Ecto neural progenitor cell (in vitro differentiated cells): ENCODE measurements at places on chromosomes 2 and 18.

DNA sequence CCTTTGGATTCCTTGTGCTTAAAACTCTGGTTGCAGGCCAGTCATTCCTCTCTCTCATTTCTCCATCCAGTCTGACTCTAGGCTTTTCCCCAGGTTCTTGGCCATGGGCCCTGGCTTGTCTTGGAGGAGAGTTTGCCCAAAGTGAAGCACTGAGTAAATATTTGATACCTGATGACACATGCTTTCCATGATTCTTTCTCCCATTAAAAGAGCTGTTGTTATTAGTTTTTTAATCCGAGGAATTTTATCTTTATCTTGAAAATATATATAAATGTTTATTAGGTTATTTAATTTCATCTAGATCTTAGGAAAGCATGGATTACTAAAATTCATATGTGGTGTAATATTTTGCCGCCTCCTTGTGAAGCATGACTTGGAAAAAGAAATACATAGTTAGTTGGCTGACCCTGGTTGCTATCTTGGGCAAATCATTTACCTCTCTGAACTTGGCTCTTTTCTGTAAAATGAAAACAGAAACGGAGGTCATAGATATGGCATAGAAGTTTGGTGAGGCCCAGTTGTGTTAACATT, 650.1 kb downstream of the SLC4A3 start:
- no peak for DNase-seq

- no peak for DNase-seq
Observed at GRCh38 chr2:13050764-13051163, 334.0 kb downstream of the TRIB2 start.

GRCh38 chr18:28961669-28962228, 784.8 kb upstream of the CDH2 start:
- peak; percentile 49 for DNase-seq

DNA sequence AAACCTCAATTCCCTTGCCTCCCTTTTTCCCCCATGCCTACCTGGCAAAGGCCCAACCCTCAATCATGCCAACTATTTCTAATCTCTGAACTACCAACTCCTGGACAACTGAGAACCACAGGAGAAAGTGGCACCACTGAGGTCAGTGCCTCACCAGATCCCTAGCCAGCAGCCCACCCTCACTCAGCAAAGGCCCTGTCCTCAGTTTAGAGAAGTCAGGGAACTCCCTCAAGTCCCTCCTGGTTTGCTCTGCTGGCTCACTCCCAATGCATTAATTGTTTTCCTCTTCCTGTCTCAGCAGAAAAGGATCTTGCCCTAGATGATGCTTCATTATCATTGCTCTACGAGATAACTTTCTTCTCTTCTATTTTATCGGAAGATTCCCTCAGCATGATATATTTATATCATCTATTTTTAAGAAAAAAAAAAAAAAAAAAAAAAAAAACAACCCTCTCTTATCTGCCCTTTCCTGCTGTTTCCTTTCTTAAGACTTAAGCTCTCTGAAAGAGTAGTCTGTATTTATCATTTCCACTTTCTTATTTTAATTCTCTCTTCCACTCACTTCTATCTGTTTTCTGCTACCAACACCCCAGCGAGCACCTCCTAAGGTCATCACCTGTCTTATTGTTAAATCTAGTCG, 22.7 kb upstream of the ZBTB14 start:
- no peak for DNase-seq

GRCh38 chr2:196356332-196356731, 185.0 kb upstream of the STK17B start:
- no peak for DNase-seq

DNA sequence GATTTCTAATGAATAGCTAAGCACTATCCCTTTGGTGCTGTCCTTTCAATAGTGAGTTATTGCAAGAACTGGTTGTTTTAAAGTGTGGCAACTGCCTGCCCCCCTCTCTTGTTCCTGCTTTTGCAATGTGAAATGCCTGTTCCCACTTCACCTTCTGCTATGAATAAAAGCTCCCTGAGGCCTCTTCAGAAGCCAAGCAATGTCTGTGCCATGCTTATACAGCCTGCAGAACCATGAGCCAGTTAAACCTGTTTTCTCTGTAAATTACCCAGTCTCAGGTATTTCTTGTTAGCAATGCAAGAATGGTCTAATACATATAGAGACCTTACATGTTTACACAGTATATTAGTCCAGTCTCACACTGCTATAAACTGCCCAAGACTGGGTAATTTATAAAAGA, 15.0 kb upstream of the METTL21A start:
- DNase-seq: no peak
